ENCODE measurements at places on chromosomes 7 and 10. TPM values are rescaled to one million over a fixed set of nuclear protein-coding genes. Genes with fewer than 3 reads are reported as not detected.

DNA sequence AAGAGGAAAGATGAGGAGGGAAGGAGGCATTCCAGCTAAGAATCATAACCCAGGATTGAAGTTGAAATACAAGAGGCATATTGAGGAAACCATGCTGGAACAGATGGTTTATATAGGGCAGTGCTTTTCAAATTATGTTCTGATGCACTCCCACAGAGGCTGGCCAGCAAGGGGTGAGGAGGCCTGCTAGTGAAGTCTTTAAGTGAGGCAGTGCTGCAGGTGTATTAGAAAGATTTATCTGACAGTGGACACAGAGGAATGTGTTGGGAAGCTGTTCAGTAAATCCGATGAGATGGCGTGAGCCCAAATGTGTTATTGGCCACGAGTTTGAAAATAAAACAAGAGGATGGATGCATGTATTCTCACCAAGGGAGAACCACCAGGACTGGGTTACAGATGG, 28.6 kb downstream of the REEP3 start:
- peak; percentile 47 for DNase-seq

- no peak for DNase-seq
Observed at GRCh38 chr7:142892951-142893350, 7.4 kb upstream of the TRPV6 start.

- DNase-seq, result no peak
Observed at GRCh38 chr7:22146961-22147512, 201.3 kb upstream of the CDCA7L start.

IL6 gene
- not detected for total RNA-seq

DNA sequence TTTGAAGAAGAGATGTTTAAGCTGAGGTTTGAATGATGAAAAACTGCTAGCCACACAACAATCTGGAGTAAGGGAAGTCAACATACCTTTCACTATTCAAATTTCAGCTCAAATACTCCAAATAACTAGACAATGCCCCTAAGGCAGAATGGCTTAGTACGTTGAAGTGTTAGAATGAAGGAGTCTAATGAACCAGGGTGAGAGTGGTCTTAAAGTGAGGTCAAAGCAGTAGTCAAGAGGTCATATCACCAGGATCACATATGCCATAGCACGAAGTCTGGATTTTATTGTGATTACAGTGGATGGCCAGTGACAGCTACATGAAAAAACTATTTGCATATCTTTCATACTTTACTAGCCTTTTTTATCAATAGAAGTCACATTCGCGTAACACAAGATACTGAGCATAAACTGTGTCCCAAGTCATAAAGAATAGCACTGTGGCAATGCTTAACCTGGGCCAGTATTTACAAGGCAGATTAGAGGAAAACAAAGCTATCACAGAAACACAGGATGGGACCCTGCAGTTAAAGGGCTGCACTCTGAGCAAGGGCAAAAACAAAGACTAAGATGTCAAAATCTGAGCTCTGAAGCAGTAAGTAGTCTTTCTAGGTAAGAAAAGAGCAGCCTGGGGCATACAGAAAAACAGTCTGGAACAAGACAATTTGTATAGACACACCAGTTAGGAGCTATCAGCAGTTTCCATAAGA, 61.5 kb downstream of the HYCC1 start:
- no peak for DNase-seq

- DNase-seq, result no peak
Observed at GRCh38 chr7:38368191-38368605, 94.8 kb upstream of the TARP start.

- no peak for DNase-seq
Observed at GRCh38 chr10:17684537-17684936, 40.6 kb downstream of the STAM start.

DNA sequence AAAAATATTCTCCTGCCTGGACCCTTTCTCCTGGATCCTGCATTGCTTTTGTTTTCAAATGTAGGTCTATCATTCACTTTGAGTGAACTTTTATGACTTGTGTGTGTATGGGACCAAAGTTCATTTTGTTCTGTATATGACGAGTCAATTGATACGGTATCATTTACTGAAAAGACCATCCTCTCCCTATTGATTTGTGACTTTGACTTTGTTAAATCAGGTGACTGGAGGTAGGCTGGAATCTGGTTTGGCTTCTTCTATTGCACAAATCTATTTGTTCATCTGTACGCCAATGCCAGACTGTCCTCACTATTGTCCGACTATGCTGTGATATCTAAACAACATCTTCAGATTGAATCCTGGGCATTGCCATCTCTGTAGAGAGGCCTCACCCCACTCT, 5.3 kb upstream of the ARMS2 start:
- DNase-seq, result no peak

POLL gene
- 14.4 TPM for total RNA-seq

RADIL gene
- total RNA-seq, result 8.4 TPM

C10orf62 gene
- 0.73 TPM for total RNA-seq

DNA sequence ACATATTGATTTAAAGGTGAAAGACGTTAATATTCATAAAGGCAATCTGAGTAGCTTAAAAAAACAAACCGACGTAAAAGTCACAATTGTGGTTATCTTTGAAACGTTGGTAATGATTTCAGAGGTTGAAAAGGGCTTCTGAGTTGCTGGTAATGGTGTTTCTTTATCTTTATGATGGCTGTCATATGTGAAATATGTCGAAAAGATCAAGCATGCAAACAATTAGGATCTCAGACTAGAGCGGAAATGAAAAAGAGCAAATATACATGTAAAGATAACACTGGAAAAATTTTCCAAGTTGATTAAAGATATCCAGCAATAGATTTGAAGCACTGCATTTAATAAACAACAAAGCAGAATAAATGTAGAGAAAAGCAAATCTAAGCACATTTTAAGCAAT, 998.3 kb upstream of the MBL2 start:
- DNase-seq, result no peak

GRCh38 chr10:132943058-132943790, 854 bp upstream of the CFAP46 start:
- no peak for DNase-seq

- DNase-seq, result no peak
Observed at GRCh38 chr10:9229702-9230244, 1175.3 kb downstream of the GATA3 start.

LLCFC1 gene
- not detected for total RNA-seq

LIPN gene
- not detected for total RNA-seq

TMEM176B gene
- 4.3 TPM for total RNA-seq

FIGNL1 gene
- 33.7 TPM for total RNA-seq

DNA sequence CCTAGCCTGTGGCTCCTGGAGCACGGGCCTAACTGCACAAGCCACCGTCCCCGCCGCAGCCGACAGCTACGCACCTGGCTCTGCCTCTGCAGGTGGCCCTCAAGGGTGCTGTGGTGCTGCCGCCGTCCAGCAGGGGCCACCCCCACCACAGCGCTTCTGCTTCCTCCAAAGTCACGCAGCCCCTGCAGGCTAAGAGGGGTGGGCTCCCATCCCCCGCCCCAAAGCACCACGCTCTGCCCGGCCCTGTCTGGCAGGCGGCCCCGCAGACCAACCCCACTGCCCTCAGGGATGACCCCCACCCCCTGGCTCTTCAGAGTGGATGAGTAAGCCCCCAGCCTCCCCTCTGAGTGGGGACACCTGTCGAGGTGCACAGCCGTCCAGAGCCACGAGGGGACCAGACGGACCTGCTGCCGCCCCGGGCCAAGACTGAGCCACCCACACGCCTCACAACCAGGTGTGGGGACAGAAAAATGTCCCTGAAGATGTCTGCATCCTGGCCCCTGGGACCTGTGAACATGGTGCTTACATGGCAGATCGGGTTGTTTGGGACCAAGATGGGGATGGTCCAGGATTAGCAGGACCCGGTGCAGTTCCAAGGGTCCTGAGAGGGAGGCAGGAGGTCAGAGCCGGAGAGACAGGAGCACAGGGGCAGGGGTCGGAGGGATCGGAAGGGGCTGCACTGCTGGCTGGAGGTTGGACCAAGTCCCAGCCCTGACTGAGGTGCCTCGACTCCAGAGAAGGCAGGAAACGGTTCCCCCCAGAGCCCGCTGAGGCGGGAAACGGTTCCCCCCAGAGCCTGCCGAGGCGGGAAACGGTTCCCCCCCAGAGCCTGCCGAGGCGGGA, 9.0 kb upstream of the ADAP1 start:
- no peak for DNase-seq

FAS gene
- 3.1 TPM for total RNA-seq

GTF2IRD1 gene
- total RNA-seq, result 20.7 TPM

DNA sequence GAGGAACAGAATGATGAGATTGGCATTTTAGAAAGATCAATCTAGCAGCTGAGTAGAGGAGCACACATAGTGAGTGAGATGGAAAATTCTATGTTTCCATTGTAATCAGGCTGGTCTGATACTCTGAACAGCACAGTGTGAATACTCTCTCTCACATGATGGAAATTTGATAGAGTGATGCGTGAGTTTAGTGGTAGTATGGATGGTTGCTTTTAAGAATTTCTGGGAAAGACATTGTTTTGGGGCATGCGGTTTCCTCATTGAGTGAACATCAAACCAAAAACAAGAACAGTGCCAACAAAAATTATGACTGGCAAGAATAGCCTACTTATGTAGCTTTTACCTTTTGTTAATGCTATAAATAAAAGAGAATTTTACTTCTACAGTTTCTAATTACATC, 183.2 kb downstream of the PDE1C start:
- DNase-seq, result no peak

- DNase-seq, result no peak
Observed at GRCh38 chr7:17140406-17140805, 158.0 kb upstream of the AHR start.

GRCh38 chr7:51295440-51296245, 21.0 kb downstream of the COBL start:
- DNase-seq, result no peak

ACADSB gene
- 16.9 TPM for total RNA-seq

GRCh38 chr7:32023376-32023775, 46.8 kb downstream of the PDE1C start:
- DNase-seq, result no peak

DNA sequence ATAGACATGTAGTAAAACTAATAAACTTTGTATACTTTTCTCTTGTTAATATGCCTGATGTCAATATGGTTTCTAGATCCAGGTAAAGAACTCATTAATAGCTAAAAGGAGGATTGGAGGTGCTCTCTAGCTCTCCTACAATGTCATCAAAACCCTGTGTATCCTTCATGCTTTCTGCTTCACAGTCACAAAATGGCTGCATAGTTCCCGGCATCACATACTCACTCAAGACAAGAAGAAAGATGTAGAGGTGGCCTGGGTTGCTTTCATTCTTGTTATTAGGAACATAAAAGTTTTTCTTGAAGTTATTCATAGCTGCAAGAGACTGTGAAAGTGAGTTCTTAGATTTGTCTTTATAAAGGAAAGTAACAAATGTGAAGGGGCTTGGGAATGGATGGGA, 149.7 kb upstream of the EEPD1 start:
- no peak for DNase-seq

CLCN1 gene
- not detected for total RNA-seq

DNA sequence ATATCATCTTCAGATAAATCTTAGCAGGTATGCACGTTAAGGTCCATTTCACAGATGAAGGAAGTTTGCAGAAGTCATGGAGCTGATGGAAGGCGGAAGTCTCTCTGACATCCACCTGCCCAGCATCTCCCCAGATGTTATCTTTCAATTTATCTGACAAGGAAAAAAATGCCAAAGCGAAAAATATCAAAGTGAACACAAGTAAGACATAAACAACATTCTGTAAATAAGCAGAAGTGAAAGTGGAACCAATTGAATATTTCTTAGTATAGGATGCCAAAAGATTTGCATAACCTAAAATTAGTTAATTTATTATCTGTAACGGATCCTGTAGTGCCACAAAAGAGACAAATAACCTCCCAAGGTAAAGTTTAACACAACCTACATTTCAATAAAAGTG, 73.6 kb upstream of the NEBL start:
- DNase-seq, result no peak

AGAP3 gene
- total RNA-seq, result 69.8 TPM

DNA sequence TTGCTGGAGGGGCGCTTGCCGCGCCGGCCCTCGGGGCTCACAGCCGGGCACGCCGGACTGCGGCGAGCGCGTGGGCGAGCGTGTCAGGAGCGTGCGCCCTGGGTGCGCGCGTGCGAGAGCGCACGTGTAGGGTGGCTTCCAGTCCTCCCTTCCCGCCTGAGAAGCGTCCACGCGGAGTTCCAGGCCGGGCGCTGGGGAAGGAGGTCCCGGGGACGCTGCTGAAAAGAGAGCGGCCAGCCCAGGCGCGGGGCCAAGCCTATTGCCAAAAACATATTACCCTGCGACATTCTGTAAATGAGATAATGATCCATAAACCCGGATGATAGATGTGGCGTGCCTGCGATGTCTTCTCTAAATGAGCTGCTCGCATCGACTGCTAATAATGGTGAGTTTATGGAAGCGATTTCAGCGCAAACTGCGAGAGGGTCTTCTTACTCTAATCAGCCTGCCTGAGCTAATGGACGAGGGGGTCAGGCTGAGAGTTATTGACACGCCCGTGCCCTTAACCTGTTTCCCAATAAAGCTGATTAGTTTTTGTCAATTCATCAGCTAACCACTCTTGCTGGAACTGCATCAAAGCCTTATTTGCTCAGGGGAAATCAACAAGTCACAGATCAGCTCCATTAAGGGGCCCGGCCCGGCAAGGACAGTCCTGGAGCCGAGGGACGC, 8.0 kb upstream of the MNX1 start:
- DNase-seq, result no peak

DNA sequence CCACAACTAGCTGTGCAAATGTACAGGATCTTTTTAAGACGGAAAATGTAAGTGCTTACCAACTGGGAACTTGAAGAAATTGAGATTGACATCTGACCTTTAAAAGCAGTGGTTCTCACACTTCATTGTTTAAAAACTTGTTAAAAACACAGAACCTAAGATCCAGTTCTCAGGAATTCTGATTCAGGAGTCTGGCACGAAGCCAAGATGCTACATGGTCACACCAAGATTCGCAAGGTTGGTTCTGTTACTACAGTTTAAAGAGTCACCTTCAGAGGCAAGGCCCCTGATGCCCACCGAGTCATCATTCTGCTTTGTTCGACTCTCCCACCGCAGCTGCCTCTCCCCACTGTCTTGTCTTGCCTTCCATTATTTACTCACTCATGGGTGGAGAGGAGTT, 113.3 kb downstream of the GLI3 start:
- no peak for DNase-seq

- no peak for DNase-seq
Observed at GRCh38 chr7:27774717-27775328, 34.9 kb downstream of the TAX1BP1 start.

LRRC17 gene
- 33.6 TPM for total RNA-seq
